ENCODE measurements at places on chromosomes 6 and 20. TPM values are rescaled to one million over a fixed set of nuclear protein-coding genes. Genes with fewer than 3 reads are reported as not detected.

DNA sequence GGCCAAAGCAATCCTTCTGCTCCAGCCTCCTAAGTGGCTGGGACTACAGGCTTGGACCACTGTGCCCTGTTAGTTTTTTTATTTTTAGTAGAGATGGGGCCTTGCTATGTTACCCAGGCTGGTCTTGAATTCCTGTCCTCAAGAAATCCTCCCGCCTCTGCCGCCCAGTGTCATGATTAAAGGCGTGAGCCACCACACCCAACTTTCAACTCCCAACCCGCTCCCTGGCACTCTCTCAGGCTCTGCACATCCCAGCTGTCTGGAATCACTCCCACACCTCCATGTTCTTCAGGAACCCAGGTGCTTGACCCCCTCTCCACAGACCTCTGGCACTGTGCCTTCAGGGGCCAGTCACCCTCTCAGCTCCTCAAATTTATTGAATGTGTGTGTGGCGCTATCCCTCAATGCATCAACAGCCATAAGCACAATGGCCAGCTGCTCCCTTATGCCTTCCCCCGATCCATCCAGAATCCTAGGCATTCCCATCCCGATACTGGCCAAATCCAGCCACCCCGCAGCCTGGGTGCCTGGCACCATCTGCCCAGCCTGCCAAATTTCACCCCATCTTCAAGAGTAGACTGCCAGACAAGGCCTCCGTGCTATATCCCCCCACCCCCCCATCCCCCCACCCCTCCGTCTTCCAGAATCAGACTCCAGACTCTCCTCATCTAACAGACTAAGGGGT is 647 bp upstream of the POU5F1 start:
- no peak for DNase-seq

PIM1 gene
- total RNA-seq: 35.0 TPM

DNA sequence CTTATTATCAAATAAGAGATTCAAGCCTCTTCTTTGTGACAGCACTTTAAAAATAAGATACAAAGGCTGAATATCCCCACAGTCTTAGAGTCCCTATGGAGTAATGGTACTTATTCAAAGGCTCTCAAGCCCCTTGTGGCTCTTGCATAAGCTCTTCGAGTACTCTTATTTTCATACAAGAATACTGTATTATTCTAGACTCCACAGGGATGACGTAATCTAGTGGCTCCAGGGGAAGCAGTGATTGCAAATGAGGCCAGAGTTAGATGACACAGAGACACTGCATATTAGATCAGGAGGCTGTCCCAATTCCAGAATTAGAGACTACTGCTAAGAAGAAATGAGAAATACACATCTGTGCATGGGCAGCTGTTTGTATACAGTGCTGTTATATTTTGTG is 1195.9 kb upstream of the MAP3K7 start:
- no peak for DNase-seq

DNA sequence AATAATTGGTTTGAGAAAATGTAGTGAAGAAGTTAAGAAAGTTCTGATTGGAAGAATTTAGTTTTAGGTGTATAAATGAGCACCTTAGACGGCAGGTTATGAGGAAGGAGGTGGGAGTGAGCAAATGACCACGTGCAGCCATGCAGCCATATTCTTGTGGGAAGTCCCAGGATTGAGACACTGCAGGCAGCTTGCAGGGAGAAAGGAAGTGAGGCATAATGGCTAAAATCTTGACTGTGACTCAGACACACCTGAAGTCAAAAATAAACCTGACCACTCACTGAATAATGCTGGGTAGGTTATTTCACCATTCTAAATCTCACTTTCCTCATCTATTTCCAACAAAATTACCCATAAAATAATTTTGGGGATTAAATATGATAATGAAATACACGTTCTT is 16.6 kb downstream of the DSE start:
- DNase-seq: no peak

- DNase-seq: no peak
These were observed 42.0 kb downstream of the IRAK1BP1 start for GRCh38 chr6:78909391-78909790.

TRIM31 gene
- total RNA-seq: 0.78 TPM

CDH4 gene
- total RNA-seq: 0.26 TPM

- no peak for DNase-seq
These were observed 18.9 kb upstream of the SMIM29 start for GRCh38 chr6:34267746-34268145.

GRCh38 chr6:34518669-34519365 is 37.3 kb downstream of the SPDEF start:
- DNase-seq: no peak

PTCRA gene
- total RNA-seq: 0.55 TPM

DNA sequence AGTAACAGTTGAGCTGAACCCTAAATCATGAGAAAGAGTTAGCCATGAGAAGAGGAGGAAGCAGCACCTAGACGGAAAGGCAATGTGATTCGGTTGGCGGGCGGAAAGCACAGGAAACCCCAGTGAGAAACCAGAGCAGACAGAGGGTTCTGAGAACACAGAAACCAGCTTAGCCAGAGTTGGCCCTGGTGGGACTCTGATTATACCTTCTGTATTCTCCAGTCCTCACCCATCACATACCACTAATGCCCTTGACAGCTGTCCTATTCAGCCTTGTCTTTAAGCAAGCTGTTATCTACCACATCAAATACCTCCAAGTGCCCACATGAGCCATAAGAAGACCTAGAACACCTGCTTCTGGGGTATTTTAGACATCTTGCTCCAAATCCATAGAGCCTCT is 58.9 kb upstream of the LRRC1 start:
- no peak for DNase-seq

DNA sequence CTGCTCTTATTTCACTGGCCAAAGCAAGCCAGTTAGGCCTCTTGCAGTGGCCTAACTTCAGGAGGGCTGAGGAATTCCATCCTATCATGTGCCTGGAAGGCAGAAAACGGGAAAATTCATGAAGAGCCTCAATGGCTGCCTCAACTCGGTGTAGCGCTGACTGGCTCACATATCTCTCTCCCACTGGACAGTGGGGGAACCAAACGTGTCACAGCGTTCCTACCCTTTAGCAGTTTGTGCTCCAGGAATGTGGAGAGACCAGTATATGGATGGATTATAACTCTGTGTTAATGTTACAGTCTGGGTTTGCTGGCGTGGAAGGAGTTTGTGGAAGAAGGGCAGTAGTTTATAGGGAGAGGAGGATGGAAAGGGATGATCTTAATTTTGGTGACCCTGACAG is 11.8 kb upstream of the C2 start:
- DNase-seq: no peak

- DNase-seq: no peak
These were observed 20.6 kb upstream of the ZBTB24 start for GRCh38 chr6:109503327-109504224.

GRCh38 chr6:95321126-95321525 is 256.2 kb upstream of the MANEA start:
- DNase-seq: no peak

DNA sequence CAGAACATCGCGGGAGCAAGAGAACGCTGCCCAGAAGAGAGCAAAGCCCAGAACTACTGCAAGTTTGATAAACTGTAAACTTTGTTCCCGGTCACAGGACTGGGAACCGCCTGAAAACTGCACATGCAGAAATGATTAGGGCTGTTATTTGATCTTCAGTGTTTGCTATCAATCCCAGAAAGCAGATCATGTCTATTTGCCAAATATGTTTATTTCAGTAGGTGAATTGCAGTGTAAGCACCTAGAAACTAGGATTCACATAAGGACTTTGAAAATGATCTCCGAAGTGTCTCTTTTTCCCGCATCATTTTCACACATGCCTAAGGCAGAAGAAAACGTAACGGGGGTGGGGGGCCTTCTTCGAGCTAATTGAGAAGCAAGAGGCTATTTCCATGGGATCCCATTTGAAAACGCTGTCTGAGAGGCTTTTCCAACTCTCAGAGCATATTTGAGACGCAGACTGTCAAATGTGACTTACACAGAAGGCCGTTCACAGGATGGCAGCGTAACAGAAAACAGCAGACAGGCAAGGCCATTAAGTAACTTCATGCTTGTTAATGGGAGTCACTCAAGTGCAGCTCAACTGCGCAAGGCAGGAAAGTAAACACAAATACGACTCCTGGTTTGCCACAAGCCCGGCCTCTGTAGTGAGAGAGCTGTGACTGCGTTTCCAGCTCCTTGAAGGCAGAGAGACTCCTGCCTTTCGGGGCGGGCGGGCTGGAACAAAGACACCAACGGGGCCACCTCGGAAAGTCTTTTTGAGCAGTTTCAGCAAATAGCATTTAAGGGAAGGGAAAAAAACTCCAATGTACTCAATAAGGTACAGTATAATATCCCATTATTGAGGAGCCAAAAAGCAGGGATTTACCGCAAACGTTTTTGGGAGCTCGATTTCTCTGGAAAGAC is 144.7 kb upstream of the ZNF217 start:
- peak; percentile 85 for DNase-seq

DNA sequence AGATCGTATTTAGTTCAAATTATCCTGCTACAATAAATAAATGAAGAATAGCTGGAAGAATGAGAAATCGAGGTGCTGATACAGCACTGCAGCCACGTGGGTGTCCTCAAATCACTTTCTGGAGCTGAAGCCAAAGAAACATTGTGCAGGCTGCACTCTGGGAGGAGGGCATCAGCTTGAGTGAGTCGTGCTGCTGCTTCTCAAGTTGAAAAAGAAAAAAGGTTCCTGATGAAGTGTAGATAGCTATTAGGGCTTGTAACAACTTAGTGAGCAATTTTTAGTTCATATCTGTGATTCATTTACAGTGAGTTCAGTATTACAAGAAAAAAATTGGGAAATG is 40.5 kb downstream of the DSE start:
- no peak for DNase-seq

GRCh38 chr6:85756982-85757381 is 114.3 kb upstream of the SYNCRIP start:
- DNase-seq: no peak

GRCh38 chr6:37952027-37952426 is 132.5 kb downstream of the ZFAND3 start:
- DNase-seq: no peak

GRCh38 chr20:24649787-24650490 is 180.5 kb downstream of the SYNDIG1 start:
- peak; percentile 51 for DNase-seq

SLC17A1 gene
- not detected for total RNA-seq

Measured in ureter (tissue), 1 donor.